Karpas-422 (cell line): ENCODE measurements at places on chromosomes 6 and 20. TPM values are rescaled to one million over a fixed set of nuclear protein-coding genes. Genes with fewer than 3 reads are reported as not detected.

BPIFB1 gene
- not detected in 2 replicates for total RNA-seq

FBXL4 gene
- total RNA-seq: 12.3 and 32.2 TPM in 2 replicates

SRPK1 gene
- total RNA-seq: 94.4 and 104 TPM in 2 replicates

SLC17A1 gene
- total RNA-seq: not detected in 2 replicates

HLA-DOB gene
- total RNA-seq: 77.3 and 91.6 TPM in 2 replicates
